Activated T-helper 1 cell treated with anti-CD3 and anti-CD28 coated beads, Interleukin-2, amount 50 U/mL, for 16 hours (primary cell): ENCODE measurements at places on chromosomes 13 and 19.

- DNase-seq: no peak
Observed at GRCh38 chr13:47294691-47295090, 397.8 kb upstream of the HTR2A start.

DNA sequence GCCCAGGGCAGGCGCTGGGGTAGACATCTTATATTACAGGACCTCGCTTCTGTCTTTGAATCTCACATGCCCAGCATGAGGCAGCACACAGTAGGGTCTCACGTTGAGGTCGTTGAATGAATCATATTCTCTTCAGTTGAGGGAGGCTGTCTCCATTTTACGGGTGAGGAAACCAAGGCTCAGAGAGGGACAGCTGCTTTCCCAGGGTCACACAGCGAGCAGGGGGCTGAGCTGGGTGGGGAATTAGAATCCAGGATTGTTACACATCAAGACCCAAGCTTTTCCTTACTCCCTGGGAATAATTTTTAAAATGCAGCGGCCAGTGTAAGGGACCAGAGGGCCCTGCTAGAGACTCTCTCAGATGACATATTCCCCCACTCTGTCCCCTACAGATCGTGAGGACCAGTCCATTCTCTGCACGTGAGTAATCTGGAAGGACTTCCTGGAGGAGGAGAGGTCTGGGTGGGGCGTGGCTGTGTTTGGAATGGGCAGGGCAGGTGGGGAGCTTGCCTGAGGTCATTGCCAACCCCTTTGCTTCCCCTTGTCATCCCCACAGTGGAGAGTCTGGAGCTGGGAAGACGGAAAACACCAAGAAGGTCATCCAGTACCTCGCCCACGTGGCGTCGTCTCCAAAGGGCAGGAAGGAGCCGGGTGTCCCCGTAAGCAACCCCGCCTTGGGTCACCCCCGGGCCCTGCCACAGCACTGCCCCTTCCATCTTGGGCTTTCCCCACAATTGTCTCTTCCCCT lies 19.4 kb downstream of the MYH14 start:
- no peak for DNase-seq

- DNase-seq: no peak
Observed at GRCh38 chr13:27395007-27395510, 29.4 kb upstream of the GTF3A start.

GRCh38 chr19:50431343-50432220 lies 1.1 kb upstream of the MYBPC2 start:
- peak; percentile 78 for DNase-seq

DNA sequence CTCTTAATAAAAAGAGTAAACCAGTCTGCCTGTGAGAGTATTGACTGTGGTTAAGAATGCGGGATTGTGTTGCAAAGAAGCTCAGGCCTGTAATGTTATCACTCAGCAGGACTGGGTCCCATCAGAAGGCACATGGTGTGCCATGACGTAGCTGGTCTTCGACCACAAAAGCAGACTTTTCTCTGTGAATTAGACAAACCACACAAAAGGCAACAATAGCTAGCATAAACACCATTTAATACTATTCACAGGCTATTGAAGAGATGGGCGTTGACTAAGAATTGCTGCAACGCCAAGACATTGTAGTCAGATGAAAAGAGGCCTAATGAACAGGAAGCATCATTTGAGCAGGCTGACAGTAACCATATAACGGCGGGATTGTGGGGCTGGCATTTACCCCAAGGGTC lies 235.6 kb upstream of the SOX21 start:
- no peak for DNase-seq

DNA sequence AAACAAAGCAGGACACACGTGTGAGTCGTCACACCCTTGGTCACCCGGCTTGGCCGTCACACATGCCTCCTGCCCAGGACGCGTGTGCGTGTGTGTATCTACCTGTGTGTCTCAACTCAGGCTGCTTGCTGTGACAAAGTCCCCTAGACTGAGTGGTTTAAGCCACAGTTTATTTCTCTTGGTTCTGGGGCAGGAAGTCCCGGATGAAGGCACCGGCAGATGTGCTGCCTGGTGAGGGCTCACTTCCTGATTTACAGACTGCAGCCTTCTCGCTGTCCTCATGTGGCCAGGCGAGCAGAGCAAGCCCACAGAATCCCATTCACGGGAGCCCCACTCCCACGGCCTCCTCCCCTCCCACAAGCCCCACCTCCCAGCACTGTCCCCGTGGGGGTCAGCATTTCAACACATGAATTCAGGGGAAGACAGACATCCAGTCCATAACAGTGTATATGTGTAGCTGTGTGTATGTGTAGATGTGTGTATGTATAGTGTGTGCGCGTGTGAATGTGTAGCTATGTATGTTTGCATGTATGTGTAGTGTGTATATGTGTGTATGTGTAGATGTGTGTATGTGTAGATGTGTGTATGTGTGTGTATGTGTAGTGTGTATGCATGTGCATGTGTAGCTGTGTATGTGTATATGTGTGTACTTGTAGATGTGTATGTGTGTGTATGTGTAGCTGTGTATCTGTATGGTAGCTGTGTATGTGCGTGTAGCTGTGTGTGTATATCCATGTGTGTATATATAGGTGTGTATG lies 51.5 kb downstream of the MCF2L start:
- DNase-seq: no peak

- DNase-seq: no peak
Observed at GRCh38 chr13:80618781-80619180, 277.9 kb upstream of the SPRY2 start.

GRCh38 chr19:56668676-56669075 lies 2.9 kb downstream of the ZNF835 start:
- DNase-seq: no peak

DNA sequence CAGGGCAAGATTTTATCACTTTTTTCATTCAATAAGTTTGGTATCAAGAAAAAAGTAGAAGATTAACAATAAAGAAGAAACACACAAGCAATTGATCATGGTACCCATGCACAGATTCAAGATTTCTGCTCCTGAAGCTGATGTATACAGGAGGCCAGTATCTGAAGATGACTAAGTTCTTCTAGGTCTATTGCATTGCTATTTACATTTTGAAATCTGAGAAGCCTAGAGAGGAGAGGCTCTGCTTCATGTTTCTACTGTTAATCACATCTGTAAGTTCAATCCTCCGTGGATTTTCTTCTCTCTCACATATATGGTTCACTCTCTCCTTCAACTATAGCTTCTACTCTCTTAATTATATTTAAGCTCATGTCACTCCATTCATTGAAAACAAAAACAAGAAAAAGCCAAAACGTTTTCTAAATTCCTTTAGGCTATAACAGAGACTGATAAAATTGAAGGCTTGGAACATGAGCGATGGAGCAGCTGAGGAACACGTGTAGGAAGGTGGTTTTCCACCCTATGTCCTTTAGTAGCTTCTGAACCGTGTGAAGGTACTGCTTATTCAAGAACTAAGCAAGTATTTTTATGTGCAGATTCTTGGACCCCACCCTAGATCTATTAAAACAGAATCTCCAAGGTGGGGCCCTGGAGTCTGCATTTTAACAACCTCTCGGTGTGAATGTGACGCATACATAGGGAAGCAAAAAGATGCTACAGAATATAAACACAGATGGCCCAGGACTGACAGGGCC lies 198.2 kb downstream of the EFNB2 start:
- DNase-seq: no peak

DNA sequence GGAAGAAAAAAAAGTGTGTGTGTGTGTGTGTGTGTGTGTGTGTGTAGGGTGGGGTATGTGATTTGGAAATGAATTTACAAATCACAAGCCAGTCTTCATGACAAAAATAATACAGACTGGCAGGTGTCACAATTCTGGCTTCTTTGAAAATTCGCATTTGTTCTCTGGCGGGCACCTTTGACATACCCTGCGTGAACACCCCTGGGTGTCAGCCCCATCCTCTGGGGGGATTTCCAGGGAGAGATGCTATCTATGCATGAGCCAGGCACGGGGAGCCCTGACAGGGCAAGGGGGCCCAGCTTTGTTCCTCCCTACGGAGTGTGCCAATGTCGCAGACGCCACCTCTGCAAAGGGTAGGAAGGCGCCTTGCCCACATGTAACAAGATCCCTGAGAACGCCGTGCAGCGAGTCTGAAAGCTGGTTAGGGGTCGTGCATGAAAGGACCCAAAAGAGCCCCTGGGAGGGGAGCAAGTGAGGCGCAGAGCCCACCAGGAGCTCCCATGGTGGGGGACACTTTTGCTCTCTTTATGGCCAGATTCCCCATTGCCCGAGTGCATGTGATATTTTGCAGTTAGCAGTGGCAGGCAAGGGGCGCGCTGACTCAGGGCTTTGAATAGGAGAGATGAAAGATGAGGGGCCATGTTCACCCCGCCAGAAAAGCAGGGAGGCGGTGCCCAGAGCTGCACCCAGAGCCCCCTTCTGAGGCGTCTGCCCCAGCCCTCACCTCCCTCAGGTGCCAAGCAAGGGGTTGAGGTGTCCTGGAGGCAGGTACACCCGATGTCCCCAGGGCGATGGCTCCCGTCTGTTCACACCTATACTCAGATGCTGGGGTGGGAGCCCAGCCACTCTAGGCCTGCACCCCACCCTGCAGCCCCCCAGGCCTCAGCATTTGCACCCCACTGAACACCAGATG lies 45.3 kb downstream of the KLF2 start:
- peak; percentile 51 for DNase-seq

DNA sequence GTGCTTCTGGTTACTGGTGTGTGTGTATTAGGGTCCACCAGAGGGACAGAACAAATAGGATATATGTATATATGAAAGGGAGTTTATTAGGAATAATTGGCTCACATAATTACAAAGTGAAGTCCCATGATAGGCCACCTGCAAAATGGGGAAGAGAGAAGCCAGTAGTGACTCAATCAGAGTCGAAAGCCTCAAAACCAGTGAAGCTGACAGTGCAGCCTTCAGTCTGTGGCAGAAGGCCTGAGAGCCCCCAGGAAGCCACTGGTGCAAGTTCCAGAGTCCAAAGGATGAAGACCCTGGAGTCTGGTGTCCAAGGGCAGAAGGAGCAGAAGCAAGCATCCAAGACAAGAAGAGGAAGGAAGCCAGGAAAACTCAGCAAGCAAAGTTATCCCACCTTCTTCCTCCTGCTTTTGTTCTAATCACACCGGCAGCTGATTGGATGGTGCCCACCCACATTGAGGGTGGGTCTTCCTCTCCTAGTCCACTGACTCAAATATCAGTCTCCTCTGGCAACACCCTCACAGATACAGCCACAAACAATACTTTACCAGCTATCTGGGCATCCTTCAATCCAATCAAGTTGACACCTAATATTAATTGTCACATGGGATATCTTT lies 21.7 kb upstream of the SCEL start:
- DNase-seq: no peak

- DNase-seq: no peak
Observed at GRCh38 chr13:43567608-43568007, 219.2 kb downstream of the ENOX1 start.

- DNase-seq: no peak
Observed at GRCh38 chr13:113333076-113333475, 30.9 kb downstream of the GRTP1 start.

DNA sequence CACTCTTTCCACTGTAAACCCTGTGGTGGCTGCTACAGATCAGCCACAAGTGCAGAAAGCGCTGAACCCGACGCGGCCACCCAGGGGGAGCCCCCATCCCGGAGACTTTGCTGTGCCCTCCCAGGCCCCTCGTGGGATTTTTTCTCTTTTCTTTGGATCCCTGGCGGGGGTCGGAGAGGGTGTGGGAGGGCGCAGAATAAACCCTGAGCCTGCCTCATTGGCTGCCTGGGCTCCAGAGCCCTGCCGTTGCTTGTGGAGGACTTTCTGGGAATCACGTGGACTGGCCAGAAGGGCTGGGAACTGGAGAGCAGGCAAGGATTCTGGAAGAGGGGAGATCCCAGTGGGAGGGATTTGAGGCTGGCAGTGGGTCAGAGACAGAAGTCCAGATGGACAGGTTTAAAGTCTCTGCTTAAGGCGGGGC lies 24.9 kb downstream of the GADD45B start:
- DNase-seq: no peak

GRCh38 chr13:110920038-110920437 lies 5.2 kb upstream of the ANKRD10 start:
- DNase-seq: no peak

GRCh38 chr13:29801737-29802305 lies 48.6 kb downstream of the UBL3 start:
- DNase-seq: no peak

- no peak for DNase-seq
Observed at GRCh38 chr13:107838588-107839161, 376.7 kb downstream of the LIG4 start.

DNA sequence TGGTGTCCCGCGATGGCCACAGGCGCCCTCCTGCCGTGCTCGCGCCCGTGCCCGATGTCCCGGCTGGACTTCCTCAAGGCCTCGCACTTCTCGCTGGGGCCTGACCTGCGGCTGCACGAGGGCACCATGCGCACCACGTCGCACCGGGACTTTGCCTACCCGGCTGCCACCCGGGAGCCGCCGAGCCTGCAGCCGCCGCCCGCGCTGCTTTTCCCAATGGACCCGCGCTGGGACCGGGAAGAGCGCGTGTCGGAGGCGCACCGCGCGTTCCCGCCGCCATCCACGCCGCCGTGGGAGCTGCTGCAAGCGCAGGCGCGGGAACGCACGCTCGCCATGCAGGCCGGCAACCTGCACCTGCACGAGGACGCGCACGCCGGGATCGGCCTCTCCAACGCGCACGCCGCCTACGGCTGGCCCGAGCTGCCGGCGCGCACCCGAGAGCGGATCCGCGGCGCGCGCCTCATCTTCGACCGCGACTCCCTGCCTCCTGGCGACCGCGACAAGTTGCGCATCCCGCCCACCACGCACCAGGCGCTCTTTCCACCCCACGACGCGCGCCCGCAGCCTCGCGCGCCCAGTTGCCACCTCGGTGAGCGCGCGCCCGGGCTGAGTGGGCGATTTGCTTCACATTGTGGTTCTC lies 12.1 kb upstream of the PEX11G start:
- peak; percentile 12 for DNase-seq

- no peak for DNase-seq
Observed at GRCh38 chr13:26660185-26660584, 100.4 kb downstream of the GPR12 start.

DNA sequence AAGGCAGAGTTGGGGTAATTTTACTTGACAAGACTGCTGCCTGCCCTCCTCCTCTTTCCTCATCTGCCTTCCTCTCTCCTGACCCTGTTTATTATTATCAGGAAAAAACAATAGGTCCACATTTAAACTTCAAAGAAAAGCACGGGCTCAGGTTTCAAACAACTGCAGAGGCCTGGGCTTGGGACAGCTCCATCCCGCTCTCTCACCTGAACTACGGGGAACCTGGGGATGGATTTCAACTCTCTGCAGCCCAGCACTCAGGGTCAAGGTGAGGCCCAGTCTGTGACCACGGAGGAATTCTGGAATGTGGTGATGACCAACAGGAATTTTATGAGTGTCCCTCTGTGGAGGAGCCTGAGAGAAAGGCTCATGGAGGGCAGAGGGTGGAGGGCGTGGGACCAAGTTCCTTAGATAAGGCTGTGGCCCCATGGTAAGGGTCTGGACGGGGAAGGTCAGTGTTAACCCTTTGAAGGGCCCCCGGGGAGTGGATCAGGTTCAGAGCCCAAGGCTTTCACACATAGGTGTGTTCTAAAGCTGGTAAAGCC lies 220.8 kb upstream of the MAB21L1 start:
- no peak for DNase-seq

DNA sequence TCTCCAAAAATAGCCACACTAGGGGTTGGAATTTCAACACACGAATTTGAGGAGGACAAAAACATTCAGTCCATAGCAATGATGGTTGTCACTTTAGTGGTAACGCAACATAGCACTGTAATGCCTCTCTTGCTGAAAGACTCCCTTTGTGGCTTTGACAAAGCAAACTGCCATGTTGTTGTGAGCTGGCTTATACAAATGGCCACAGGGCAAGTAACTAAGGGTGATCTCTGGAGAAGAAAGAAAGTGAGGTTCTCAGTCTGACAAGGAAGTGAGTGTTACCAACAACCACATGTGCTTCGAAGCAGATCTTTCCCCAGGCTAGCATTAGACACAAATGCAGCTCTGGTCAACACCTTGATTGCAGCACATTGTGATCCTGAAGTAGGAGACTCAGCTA lies 79.1 kb upstream of the PCDH17 start:
- no peak for DNase-seq
